ENCODE measurements at places on chromosomes 1 and 21.
A peak's percentile ranks its signal among the peaks of the same experiment; 100 is the strongest.

DNA sequence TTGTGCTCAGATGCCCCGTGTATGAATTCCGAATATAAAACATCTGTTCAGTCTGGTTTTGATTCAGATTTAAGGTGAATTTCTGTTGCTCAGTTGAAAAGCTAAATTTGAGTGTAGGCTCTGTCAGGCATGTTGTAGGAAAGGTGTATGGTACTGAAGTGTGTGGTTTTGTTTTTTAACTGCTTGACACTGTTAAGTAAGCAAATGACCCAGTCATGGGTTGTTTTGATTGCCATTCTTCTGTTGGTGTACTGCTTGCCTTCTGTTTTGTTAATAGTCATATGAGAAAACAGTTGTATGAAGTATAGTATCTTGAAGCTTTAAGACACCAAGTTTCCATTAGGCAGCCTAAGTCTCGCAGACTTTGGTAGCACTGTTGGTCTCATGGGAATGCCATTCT is 10.0 kb downstream of the MRPS6 start:
- no peak for DNase-seq

- peak; percentile 44 for DNase-seq
Observed at GRCh38 chr1:94719926-94720793, 100.0 kb upstream of the SLC44A3 start.

DNA sequence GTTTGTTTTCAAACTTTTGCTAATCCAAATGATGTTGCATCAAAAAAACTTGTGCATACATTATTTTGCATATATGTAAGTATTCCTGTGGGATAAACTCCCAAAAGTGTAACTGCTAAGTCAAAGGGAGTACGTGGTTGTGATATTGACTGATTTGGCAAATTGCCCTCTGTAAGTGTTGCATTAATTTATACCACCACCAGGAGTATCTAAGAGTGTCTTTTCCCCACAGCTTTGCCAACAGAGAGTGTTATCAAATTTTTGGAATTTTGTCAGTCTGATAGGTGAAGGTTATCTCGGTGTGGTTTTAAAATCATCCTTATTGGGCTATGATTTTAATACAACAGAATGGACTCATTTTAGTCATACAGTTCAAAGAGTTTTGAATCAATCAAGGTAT is 30.1 kb upstream of the PARP1 start:
- DNase-seq = no peak

GRCh38 chr1:11245904-11246719 is 16.2 kb downstream of the MTOR start:
- DNase-seq = no peak

DNA sequence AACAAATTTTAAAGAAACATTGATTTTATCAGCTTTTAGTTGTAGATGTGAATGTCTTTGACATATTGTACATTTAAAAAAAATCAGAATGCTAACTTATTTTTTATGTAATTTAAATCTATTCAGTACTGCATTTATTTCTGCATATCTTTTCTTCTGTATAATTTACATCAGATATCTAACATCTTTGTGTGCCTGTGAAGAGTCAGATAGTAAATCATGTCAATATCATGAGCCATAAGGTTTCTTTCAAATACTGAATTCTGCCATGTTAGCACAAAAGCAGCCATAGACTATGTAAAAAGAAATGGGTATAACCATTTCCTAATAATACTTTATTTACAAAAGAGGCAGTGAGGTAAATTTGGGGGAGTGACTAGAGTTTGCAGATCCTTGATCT is 1829.2 kb downstream of the NCAM2 start:
- no peak for DNase-seq

DNA sequence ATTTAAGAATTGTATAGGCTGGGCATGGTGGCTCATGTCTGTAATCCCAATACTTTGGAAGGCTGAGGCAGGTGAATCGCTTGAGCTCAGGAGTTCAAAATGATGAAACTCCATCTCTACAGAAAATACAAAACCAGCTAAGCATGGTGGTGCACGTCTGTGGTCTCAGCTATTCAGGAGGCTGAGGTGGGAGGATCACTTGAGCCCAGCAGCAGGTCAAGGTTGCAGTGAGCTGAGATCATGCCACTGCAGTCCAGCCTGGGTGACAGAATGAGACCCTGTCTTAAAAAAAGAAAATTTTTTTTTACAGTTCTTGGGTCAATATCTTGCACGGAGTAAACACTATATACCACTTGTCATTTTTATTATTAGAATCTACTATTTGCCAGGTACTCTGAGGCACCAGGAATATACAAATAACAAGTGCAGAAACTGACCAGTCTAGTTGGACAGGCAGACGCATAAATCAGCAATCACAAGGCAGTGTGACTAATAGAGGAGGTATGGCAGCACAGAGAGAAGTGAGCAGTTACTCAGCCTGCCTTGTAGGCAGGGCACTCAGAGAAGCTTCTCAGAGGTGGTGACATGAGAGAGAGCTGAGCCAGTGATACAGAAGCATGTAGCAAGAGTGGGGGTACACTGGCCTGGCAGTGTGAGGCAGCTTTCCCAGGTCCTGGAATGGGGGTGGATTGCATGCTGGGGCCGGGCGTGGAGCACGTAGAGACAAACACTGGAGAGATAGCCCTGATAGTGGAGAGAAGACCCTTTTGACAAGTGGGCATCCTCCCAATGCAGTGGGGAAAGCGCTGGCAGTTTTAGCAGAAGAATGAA is 8.0 kb downstream of the PHLDA3 start:
- DNase-seq = no peak

DNA sequence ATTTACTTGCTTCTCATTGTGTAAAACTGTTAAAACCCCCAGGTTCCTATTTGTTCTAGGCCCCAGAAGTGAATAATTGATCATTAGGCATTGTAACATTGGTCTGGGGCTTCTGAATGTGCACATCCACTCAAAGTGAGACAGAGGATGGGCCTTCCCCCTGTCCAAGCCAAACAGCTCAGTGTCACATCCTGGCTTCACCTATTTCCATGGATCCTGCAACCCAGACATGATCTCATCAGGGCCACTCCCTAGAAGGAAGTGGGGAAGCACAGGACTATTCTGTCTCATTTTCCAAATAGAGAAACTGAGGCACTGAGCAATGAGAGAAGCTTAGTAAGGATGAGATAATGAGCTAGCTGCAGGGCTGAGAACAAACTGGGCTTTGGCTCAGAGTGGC is 47.4 kb upstream of the TSPAN2 start:
- DNase-seq = no peak

DNA sequence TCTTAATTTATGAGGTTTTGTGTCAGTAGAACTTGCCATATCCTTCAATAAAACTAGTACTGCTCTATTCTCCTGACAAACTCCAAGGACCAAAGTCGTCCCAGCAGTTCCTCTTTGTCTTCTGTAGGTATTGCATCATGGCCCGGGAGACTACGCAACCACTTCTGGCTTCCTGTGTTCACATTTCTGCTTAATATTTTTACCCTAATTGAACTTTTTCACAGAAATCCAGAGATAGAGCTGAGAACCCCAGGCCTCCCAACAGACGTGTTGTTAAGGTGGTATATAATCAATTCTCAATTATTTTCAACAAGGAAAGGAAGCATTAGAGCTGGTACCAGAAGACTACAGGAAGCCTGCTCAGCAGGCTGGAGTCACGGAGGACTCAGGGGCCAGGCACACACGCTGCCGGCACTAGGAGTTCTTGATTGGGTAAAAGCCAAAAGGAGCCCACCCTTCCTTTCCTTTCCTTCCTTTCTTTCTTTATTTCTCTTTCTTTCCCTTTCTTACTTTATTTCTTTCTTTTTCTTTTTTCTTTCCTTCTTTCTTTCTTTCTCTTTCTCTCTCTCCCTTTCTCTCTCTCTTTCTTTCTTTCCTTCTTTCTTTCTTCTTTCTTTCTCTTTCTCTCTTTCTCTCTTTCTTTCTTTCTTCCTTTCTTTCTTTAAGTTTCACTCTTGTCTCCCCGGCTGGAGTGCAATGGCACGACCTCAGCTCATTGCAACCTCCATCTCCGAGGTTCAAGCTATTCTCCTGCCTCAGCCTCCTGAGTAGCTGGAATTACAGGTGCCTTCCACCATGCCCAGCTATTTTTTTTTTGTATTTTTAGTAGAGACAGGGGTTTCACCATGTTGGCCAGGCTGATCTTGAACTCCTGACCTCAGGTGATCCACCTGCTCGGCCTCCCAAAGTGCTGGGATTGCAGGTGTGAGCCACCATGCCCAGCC is 173.7 kb downstream of the ZBTB18 start:
- peak; percentile 78 for DNase-seq

DNA sequence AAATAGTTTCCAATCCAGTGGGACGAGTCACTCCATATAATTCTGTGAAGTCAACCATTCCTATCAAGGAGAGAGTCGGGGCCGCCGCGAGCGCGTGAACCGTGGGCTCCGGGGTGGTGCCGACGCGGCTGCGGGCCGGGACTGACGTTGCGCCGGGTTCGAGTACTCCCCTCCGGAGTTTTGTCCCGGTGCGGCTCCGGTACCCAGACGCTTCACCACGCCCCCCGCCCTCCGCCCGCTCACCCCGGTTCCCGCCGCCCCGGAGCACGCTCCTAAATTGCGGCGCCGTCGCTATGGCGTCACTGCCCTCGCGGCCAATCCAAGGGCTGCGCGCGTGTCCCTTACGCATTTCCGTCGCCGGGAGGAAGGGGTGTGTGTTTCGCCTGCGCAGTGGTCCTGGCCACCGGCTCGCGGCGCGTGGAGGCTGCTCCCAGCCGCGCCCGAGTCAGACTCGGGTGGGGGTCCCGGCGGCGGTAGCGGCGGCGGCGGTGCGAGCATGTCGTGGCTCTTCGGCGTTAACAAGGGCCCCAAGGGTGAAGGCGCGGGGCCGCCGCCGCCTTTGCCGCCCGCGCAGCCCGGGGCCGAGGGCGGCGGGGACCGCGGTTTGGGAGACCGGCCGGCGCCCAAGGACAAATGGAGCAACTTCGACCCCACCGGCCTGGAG is at the start of gene ATAD3B:
TSS of gene ATAD3B (plus strand) at position 377 of the 664 bp plus-strand sequence. CDS start at position 497, 120 bp downstream.
- DNase-seq = peak; percentile 37

- no peak for DNase-seq
Observed at GRCh38 chr1:37944816-37945215, 2.0 kb downstream of the INPP5B start.

DNA sequence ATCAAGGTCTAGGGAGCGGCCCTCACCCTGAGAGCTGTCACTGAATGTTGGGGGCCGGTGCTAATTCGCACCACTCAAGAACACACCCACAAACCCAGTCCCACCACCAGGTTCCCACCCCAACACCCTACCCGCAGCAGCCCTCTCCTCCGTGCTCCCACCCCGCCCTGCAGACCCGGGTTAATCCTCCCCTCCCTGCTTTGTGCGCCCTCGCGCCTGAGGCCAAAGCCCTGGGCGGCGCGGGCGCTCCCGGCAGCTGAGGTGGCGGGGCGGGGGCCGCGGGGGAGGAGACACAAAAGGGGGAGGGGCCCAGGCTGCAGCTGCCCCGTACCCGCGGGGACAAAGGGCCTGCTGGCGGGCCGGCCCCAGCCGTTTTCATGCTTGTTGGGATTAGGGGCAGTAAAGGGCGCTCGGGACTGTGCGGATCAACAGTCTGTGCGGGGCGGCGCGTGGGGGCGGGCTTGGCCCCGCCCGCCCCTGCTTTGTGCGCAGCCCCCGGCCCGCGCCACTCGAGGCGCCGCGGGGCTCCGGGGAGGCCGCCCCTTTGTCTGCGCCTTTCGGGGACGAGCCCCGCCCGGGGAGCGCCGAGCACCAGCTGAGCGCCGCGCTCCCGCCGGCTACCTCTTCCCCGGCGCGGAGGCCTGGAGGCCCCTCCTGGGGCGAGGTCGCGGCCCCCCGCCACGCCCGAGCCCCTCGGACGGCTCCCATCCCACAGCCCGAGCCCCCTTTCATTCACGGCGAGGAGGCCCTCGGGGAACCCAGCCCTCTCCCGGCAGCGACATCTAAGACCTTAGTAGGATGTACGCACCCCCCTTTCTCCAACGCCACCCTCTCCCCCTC is 10.9 kb downstream of the C1orf216 start:
- DNase-seq = no peak

- no peak for DNase-seq
Observed at GRCh38 chr1:152166966-152167365, 7.9 kb upstream of the RPTN start.

GRCh38 chr1:147598621-147599361 is 57.5 kb downstream of the BCL9 start:
- no peak for DNase-seq

DNA sequence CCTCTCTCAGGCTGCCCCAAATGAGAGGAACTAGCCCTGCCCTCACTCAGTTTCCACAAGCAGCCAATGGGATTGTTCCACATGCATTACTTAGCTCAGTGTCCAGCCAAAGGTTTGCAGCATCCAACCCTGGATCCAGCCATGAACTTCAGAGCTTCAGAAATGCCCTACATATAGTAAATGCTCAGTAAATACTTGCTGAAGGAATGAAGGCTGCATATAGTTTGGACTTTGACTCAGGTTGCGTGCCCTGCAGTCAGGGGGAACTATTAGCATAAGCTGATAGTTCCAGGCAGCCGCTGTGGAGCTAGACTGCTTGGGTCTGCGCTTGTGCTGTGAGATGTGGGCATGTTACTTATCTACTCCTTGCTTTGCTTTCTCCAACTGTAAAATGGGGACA is 64.8 kb downstream of the NENF start:
- DNase-seq = no peak

DNA sequence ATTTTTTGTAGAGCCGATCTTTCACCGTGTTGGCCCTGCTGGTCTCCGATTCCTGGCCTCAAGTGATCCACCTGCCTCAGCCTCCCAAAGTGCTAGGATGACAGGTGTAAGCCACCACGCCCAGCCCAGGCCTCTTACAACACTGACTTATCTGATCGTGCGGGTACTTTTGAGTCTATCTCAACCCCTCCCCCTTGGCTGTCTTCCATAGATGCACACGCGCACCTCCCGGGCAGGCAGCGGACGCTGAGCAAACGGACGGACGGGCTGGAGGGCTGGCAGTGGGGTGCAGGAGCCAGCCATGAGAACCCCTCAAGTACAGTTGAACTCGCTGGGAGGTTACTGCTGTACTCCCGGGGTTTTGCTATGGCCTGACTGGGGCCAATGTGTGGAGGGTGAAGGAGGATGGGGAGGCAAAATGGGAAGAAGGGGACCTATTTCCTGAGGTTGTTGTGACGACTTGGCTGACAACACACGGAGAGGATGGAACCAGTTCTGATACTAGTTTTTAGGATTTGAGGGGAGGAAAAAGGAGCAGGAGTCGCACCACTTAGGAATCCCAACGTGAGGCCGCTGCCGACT is 959 bp downstream of the CD58 start:
- no peak for DNase-seq

- no peak for DNase-seq
Observed at GRCh38 chr1:54857746-54858561, 29.0 kb downstream of the DHCR24 start.

- DNase-seq = no peak
Observed at GRCh38 chr1:22763487-22764200, 53.0 kb downstream of the EPHB2 start.

GRCh38 chr1:103109311-103109920 is 1.1 kb upstream of the COL11A1 start:
- DNase-seq = no peak

DNA sequence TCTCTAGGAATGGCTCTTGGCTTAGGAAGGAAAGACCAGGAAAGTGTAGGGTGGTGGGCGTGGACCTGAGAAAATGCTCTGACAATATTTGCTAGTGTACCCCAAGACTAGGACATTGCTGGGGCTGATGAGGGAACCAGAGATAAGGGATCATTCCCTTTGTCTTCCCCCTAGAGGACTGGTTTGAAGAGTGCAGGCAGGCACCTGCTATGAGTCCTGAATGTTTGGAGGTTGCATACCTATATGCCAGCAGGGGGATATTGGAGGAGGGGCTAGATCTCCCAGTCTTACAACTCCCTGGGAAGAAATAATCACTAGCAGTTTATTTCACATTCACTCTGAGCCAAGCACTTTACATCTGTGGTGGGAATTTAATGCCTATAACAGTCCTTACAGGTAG is 6.0 kb upstream of the BCL10 start:
- DNase-seq = no peak

- no peak for DNase-seq
Observed at GRCh38 chr1:231757759-231758158, 131.2 kb downstream of the DISC1 start.
